ENCODE measurements at places on chromosomes 13 and 19.

DNA sequence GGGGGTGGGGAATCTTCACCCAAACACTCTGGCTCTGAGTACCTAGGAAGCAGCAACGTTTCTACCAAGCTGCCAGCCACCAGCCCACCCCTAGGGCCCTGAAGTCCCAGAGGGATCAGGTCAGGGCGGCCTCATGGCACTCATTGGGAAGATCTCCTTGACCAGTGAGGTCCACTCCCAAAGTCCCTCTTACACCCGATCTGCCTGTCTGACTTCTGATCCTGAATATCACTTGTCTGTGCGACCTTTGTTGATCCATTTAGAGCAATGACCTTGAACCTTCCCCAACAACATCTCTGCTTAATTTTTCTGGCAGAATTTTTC is 2.1 kb upstream of the GNA15 start:
- no peak for DNase-seq

DNA sequence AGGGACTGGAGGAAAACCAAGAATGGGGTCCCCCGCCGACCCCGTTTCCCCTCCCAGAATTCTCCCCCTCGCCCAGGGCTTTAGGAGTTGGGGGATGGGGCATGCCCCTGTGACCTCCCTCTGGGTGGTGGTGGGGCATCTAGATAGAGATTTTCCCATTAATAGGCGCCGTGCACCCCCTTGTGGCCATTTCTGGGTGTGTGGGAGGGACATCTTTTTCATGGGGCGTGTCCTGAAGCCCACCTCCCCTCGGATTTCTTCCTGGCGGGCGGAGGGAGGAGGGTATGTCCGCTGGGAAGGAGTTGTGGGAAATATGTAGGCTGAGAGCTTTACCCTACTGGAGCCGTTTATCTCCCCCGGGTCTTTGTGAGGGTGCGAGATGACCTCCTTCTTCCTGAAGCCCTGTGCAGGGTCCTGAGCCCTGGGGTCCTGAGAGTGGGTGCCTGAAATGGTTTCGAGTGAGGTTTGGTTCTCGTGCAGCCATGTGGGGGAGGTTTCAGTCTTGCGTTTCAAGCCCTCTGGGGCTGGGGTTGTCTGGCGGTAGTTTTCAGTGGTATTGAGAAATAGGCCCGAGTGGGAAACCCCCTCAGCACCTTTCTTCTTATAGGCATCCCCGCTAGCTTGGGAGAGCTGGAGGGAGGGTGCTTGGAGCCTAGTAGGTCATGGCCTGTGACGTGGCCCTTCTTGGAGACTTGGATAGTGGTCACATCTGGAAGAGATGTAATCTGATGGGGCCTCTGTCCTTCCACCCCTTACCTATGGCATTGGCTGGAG is 1.0 kb downstream of the PRMT1 start:
- DNase-seq, result peak; percentile 66

GRCh38 chr13:22014469-22014868 is 343.6 kb downstream of the FGF9 start:
- DNase-seq, result peak; percentile 37

GRCh38 chr13:50512474-50513299 is 330.8 kb downstream of the DLEU7 start:
- DNase-seq, result no peak

GRCh38 chr13:70237131-70237530 is 128.9 kb upstream of the KLHL1 start:
- DNase-seq, result no peak

DNA sequence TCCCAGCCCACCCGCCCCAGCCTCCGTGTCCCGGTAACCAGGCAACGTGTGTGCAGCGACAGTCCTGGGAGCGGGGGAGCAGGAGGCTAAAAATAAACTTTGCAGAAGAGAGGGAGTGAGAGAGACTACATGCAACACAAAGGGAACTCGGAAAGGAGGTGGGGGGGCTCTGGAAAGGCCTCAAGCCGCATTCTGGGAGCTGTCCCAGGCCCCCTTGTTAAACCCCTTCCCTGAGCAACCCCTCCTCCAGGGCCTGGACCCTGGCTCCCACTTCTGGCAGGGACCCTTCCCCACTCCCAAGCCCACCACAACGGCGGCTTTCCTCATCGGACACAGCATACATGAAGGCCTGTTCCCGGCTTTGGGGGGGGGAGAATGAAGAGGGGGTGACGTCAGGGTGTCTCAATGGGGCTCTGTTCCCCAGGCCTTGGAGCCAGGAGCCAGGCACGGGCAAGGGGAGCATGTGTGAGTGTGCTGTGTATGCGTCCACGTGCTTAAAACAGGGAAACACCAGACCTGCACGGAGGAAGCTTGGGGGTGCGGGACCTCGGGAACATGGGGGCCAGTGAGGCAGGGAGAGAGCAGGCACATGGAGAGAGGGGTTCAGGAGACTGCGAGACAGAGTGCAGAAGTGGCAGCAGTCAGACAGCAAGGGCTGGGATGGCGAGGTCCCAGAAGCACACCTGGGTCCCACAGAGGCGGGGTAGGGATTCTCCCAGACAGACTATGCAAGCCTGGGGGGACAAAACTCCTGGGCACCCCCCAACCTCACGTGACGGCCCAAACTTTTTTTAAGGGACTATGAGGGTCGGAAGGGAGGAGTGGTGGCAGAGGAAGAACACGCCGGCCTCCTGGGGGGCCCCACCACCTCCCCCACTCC is 2.3 kb downstream of the ERF start:
- peak; percentile 79 for DNase-seq

DNA sequence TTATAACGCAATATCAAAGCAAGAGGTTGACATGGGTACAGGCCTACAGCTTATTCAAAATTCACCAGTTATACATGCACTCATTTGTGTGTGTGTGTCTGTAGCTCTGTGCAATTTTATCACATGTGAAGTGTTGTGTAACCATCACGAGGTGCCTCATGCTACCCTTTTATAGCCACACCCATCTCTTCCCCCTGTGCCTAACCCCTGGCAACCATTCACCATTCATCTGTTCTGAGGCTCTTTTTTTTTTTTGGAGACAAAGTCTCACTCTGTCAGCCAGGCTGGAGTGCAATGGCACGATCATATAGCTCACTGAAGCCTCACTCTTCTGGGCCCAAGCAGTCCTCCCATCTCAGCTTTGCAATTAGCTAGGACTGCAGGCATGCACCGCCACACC is 78.4 kb downstream of the DPF1 start:
- DNase-seq, result no peak

DNA sequence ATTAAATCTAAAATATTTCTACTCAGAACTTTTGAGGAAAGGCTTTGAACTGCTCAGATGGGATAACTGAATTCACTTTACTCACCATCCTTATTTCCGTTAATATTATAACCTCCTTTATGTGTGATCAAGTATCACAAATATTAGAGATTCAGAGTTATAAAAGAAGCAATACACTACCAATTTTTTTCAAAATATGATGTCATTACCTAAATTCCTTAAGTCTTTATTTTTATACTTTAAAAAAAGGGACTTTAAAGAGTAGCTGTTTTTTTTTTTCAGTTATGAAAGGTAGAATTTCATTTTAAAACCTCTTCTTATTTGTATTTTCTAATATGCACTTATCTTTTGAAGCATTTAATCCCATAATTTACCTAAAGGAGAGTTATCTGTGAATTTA is 239.5 kb downstream of the DIAPH3 start:
- no peak for DNase-seq

GRCh38 chr19:18682807-18683108 is 722 bp upstream of the CRTC1 start:
- no peak for DNase-seq
